ENCODE measurements at places on chromosomes 6 and 20.

DNA sequence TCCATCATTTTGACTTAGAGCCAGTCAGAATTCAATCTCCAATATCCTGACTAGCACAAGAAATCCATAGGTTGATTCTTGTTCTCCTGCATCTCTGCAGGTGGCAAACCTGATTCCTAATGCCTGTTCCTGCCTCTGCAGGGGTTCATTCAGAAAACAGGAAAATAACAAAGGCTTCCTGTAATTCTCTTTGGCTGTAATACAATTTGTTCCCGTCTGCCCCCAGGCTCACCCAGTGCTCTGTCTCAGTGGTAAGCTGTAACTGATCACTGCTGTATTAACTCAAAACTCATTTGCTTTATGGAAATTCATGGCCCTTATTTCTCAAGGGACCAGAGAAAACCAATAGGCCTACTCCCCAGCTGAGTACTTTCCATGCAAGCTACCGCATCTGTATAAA, 88.6 kb downstream of the OPRM1 start:
- no peak for DNase-seq

- DNase-seq, result no peak
Observed at GRCh38 chr20:20480689-20481088, 112.8 kb downstream of the INSM1 start.

DNA sequence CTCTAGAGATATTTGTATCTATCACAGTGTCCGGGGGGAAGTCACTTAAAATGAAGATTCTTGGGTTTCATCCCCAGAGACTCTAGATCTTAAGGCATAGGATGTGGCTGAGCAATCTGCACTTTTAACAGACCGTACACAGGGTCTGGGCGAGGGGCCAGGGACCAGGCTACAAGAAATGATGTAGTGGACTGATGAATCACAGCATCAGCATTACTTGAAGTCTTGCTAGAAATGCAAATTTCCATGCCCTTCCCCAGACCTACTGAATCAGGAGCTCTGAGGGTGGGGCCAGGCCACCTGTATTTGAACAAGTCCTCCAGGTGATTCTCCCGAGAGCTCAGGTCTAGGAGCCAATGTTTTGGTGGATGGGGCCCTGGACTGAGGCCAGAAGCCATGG, 168.4 kb downstream of the DOK5 start:
- no peak for DNase-seq

DNA sequence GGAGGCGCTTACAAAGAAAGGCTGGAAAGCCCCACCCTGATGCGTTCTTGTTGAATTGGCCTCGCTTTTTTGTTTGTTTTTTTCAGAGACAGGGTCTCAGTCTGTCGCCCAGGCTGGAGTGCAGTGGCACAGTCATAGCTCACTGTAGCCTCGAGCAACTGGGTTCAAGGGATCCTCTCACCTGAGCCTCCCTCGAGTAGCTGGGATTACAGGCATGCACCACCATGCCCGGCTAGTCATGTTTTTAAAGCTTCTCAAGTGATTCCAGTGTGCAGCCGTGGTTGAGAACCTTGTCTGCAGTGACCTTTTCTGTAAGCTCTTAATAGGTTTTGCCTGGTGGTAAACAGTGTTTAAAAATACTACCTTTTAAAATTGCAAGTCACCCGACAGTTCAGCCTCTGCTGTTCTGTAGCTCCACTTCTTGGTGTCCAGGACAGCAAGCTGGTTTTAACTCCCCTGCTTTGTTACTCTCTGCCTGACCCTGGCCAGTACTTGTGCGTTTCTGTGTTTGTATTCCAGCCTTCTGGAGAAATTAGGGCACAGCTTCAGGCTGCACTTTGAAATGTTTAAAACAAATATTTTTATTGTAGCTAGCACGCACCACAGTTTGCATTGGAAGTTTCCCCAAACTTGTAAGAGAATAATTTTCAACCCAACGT, 54.4 kb downstream of the KDM1B start:
- no peak for DNase-seq

DNA sequence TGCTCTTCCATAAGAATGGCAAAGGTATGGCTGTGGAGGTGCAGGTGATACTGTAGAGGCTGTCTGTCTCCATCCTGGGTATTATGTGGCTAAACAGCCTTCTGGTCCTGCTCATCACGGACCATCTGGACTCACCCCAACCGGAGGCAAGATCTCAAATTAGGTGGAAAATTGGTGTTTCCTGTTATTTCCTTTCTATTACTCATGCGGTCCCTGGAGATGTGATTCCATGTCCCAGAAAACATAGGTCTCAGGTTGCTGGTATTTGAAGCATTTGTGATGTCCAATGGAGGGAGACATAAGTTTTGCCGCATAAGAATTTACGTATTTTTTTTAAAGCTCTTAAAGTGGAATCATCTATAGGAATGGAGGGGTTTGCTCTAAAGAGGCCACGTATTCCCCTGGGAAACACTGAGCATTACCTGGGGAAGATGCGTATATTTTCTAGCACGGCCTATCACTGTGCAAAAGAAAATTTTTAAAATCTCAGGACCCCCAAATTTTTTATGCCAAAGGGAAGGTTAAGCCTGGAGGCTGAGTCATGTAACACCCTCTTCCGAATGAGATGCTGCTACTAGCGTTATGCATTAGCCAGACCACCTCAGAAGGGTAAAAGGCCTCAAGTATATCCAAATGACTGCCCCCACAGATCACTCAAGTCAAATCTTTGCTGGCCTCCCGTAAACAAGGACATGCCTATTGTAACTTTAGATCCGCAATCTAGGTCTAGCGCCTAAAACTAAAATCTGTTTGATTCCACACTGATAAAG, 22.4 kb upstream of the PBOV1 start:
- no peak for DNase-seq

- no peak for DNase-seq
Observed at GRCh38 chr6:159695984-159696383, 2.9 kb upstream of the SOD2 start.

Data from WTC11 (cell line).